ENCODE measurements at places on chromosomes 11 and 22.

- no peak for DNase-seq
These were observed 38.2 kb downstream of the CYB5R2 start for GRCh38 chr11:7635137-7635536.

DNA sequence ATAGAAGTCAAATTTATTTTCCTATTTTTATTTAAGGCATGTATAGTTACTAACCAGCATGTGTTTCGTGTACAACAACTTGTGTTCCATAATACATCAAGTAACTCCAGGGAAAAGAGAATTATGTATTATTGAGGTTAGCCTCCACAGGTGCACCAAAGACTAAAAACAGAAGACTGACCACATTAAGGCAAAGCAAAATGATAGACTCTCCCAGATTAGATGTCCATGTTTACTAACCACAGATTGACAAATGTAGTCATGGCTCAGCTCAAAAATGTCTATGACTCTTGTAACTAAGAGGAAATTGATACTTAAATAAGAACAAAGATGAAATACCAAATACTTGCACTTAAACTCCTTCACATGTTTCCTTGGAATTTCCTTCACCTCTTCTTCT, 238.5 kb downstream of the METTL15 start:
- DNase-seq: no peak

DNA sequence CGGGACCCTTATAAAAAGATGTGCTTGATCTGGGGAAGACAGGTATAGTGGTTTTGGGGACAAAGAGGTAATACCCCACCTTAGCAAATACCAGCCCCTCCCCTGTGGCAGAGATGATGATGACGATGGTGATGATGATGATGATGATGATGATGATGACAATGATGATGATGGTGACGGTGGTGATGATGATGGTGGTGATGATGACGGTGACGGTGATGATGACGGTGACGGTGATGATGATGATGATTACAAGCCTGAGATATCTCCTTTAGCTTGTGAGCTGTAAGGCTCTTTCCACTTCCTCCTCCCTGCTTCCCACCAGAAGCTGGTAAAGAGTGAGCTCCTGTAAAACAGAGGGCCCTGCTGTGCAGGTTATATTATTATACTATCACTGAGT, 89.5 kb upstream of the TMEM45B start:
- no peak for DNase-seq

DNA sequence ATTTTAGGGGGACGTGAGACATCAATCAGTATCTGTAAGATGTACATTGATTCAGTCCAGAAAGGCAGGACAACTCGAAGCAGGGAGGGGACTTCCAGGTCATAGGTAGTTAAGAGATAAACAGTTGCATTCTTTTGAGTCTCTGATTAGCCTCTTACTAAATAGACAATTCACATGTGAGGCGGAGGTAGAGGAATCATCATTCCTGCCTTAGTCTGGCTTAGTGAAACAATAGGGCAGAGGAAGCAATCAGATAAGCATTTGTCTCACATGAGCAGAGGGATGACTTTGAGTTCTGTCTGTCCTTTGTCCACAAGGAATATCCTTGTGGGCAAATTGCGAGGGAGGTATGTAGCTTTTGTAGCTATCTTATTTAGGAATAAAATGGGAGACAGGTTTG, 248.3 kb downstream of the DDX10 start:
- no peak for DNase-seq

DNA sequence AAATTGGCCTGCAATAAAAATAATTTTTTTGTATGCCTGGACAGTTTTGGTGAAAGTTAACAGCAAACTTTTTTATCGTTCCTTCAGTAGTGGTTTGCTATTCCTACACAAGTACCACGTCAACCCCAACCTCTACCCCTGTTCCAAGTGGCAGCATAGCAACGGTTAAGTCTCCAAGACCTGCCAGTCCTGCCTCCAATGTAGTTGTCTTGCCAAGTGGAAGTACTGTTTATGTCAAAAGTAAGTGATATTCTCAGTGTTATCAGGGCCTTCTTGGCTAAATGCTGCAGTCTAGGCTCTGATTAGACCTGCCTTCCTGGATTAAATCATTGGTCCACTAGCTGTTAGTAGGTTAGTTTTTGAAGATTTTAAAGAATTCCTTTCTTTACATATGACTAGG, 15.0 kb downstream of the EMSY start:
- no peak for DNase-seq

GRCh38 chr11:44007481-44008087, 40.2 kb upstream of the ACCSL start:
- DNase-seq: peak; percentile 5

DNA sequence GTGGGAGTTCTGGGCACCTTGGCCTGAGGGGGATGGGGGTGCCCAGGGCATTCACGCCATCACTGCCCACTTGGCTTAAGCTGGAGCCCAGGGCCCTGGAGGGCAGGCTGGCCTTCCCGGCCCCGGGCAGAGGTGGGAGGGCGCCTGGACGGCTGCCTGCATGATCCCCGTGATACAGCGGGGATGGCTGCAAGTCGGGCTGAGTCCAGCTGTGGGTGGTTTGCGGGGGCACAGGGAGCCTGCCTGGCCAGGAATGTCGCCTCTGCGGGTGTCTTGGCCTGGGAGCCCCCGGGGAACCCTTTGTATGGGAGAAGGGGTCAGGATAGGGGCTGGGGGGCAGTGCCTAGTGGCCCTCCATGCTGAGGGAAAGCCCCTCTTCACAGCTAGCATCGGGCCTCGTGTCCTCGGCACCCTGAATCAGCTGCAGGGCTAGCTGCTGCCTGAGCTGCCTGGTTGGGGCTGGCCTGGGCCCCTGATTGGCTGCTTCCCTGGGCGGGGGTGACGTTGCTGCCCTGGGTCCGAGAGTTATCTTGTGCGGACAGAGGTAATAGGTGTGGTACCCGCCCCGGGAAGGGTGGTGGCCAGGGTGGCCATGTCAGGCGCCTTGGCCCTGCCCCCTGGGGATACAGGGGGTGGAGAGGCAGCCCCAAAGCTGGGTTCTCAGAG, 8.3 kb downstream of the BRSK2 start:
- peak; percentile 42 for DNase-seq

GRCh38 chr22:19960491-19961200, 19.0 kb upstream of the TXNRD2 start:
- DNase-seq: no peak

GRCh38 chr11:114354076-114354475, 46.2 kb downstream of the C11orf71 start:
- no peak for DNase-seq

DNA sequence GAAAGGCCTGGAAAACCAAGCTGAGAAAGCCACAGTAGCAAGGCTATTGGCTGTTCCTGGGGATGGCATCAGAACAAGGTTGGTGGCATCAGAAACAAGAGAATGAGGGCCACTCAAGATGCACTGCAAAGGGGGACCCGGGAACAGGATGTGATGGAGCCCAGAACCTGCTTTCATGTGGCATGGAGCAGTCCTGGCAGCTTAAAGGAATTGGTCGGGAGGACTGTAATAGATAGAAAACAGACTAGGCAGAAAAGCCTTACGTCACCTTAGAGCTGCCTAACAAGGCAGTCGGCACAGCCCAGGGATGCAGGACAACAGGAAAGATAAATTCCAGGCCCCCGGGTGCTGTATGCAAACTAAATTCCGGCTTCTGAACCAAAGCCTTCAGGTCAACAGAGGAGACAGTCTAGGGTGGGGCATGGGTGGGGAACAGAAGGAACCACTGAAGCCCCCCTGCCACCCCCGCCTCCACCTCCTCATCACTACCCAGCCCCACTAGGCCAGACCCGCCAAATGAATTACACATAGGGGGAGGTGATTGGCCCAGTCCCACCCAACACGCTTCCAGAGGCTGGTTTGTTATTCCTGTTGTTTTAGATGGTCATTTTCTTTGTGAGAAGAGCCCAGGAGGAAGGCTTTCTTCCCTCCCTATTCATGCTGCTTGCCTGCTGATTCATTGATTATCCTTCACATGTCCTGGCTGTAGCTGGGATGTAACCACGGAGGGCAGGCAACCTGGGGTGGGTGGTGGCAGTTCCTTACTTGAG, 25.7 kb upstream of the LRRC55 start:
- DNase-seq: no peak

- no peak for DNase-seq
These were observed 873.2 kb downstream of the METTL15 start for GRCh38 chr11:28981381-28981780.

DNA sequence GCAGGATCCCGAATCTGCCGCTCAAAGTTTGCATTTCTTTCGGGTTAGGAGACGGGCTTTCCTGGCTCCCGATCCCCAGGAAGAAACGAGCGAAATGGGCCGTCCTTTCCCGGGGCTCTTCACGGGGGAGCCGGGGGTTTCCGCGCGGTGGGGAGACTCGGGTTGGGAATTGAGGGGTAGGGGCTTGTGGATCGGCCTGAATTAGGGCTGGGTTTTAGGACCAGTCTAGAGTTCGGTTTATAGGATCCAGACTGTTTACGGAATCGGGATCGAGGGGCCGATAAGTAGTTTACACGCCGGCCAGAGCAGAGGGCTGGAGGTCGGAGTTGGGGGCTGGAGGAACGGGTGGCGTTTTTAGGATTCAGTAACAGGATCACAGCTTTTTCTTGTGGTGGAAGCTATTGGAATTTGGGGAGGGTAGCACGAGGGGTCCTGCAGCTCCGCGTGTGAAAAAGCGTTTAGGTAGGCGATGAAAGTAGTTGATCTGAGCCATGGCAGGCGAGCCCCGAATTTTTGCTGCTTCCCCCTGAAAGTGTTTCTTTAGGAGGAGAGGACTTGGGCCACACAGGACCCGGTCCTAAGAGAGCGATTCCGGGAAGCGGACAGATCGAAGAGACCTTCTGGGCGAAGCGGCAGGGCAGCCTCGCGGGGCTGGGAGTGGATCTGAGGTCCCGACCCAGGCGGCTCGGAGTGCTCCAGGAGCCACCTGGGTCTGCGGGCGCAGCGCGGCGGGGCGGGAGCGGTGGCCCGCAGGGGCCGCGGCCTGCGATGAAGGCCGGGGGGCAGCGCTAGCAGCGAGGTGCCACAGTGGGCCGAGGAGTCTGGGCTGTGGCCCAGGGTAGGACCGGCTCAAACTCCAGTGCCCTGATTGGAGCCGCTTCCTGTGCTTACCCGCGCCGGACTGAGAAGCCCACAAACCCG, 1.6 kb downstream of the PKNOX2 start:
- no peak for DNase-seq

DNA sequence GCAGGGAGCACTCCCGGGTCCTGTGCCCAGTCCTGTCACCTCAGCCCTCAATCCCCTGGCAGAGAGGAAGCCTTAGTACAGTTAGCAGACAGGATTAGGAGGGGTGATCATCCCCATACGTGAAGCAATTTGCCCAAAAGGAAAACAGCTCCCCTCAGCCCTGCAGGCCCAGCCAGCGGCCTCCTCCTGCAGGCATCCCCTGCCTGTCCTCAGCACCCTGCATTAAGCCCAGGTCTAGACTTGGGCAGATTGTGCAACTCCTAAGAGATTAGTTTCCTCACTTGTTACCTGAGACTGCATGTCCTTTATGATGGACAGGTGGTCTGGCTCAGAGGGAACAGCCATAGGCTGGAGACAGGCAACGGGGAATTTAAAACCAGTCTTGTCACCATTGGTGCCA, 95.5 kb upstream of the TMEM45B start:
- DNase-seq: no peak

GRCh38 chr11:43579919-43580276, 100.6 kb upstream of the HSD17B12 start:
- DNase-seq: no peak

GRCh38 chr22:18152519-18152918, 2.5 kb downstream of the USP18 start:
- no peak for DNase-seq

DNA sequence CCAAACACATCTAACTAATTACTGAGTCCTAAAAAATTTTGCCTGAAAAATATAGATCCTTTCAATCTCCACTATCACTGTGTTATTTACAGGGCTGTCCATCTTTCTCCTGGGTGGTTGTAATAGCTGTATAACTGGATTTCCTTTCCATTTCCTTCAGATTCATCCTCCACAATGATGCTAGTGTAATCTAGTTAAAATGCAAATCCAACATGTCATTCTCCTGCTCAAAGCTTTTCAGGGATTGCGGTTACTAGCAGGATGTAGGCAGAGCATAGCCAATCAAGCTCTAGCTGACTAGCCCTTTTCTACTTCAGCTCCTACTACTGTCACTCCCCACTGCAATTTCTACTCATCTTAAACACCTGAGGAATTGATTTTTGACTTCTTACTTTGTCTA, 283.0 kb downstream of the RAB38 start:
- DNase-seq: no peak

DNA sequence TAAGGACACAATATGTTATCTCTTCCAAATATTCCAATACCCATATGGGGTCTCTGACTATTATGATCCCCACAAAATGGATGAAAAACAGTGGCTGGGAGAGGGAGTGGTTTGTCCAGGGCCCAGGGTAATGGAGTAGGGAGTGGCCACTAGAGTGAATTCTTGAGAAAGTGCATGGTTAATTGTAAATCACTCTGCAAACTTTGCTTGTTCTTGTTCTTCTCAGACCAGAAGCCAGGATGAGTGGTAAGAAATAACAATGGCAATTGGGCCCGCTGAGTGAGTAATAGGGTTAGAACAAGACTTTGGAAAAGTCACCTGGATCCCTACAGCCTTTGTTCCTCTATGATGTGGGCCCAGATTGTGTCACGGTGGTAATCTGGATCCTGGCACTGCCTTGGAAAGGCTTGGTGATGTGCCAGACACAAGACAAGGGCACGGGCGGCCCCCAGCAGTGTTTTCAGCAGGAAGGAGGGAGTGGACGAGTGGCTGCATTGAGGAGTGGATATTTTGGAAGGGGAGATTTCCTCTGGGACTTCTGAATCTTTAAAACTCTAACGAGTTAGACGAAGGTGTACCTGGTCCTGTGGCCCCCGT, 18.2 kb upstream of the KIRREL3 start:
- DNase-seq: no peak

DNA sequence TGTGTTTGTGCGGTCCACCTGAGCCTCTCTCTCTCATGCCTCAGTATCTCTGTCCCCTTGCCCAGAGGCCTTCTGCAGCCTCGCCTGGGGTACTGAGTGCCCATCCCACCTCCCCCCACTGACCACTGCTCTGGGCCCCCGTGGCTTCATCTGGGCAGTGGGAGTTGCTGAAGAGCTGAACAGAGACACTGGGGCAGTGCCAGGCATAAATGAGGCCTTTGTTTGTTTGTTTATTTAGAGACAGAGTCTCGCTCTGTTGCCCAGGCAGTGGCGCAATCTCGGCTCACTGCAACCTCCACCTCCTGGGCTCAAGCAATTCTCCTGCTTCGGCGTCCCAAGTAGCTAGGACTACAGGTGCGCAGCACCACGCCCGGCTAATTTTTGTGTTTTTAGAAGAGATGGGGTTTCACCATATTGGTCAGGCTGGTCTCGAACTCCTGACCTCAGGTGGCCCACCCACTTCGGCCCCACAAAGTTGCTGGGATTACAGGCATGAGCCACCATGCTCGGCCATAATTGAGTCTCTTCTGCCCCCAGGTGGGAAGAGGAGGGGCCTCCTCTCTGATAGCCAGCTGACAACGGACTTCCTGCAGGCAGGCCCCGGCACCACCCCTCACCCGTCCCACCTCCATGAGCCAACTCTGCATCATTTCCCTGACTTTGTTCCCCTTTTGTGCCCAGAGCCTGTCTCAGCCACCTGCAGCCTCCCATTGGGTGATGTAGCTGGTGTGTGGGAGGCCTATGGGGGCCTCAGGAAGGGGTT, 9.3 kb downstream of the CRYBB3 start:
- DNase-seq: no peak

GRCh38 chr22:26561756-26562417, 28.0 kb downstream of the TPST2 start:
- DNase-seq: no peak

Data from liver (tissue), 10 donors.